ENCODE measurements at places on chromosomes 6 and 20.

DNA sequence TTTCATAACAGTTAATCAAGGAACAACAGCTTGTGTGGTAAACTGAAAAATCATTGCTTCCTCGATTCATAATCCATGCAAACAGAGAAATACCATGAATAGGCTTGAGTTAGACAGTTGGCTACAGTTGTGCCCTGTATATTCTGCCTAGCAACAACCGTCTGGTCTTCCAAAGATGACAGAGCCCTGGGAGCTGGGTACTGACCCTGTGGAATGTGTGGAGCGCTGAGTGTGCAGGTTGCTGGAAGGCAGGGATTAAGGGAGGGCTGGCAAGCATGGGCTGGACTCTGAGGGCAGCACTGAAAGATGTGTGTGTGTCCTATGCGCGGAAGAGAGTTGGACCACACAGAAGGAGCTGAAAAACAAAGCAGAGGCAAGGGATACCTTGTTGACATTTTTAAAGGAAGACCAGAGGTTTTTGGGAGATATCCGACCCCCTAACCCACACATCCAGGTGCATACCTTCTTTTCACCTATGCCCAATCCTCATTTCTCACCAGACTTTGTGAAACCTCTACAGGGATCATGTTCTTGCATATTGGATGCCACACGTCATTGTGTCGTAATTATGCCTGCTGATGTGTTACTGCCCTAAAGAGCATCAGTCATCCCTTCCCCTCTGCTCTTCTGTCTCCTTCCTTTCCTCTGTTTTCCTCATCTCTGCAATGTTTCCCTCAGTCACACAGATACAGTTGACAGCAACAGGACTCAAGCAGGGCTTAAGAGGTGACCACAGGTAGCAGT is 58.2 kb upstream of the VGLL2 start:
- no peak for DNase-seq

DNA sequence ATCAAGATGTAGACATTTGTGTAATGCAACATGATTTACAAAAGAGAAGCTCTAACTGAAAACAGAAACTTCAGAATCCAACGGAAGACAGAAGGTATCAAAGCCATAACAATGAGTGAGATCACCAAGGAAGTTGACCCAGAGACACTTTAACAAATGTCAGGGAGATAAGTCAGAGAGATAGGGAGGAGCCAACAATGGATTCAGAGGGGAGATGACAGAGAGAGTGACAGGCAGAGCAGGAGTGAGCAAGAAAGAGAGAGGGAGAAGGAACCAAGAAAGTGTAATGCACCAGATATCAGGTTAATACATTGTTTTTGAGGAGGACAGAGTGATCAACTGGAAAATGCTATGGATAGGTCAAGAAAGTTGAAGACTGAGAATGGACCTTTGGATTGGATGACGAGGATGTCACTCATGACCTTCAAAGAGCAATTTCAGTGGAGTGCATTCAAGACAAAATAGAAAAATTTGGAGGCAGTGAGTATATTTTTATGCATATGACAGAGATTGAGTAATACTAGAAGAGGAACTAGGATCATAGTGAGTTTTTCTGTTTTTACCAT is 86.6 kb downstream of the TRDN start:
- DNase-seq, result no peak

GRCh38 chr6:12916006-12916405 is 199.4 kb downstream of the PHACTR1 start:
- no peak for DNase-seq

DNA sequence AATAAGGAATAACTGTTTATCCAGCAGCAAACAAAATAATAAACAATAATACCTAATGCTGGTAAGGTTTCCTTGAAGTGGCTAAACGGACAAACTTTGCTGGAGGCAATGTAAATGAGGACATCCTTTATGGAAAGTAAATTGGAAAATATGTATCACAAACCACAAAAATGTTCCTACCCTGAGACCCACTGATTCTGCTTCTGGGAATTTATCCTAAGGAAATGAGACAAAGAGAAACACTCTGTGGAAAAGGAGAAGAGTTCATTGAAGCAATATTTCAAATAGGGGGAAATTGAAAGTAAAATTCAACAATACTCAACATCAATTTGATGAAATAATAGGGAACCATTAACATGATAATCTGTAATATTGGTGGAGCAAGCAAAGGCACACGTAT is 37.9 kb downstream of the MAFB start:
- DNase-seq, result no peak

DNA sequence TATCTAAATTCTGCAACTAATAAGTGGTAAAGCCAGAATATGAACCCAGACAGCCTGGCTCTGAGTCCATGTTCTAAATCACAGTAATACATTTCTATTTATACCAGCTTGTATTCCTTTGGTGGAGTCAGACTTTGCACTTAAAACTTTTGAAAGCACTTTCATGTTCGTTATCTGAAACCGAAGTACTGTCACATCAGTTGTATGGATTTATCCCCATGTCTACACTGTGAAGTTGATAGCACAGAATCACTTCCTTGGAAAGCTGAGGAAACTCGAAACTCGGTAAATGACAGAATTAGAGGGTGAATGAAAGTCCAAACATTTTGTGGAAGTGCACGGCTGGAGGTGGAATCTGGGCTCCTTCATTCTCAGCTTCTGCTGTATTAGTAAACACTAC is 28.3 kb upstream of the CTAGE9 start:
- no peak for DNase-seq

DNA sequence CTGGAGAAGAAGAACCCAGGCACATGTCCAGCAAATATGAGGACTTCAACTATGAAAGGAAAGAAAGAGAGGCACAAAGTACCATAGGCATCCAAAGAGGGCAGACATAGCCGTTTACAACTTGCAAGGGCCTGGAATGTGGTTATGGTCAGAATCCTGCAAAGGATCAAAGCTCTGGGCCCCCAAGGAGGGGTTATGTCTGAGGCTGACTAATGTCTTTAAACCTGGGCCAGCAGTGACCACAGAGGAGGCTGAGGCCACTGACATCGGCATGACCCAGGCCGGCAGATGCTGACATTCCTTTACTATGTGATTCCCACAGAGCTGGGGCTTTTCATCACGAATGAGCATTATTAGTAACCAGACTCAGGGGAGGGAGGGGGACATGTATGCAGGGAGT is 861.1 kb downstream of the DHX35 start:
- no peak for DNase-seq

DNA sequence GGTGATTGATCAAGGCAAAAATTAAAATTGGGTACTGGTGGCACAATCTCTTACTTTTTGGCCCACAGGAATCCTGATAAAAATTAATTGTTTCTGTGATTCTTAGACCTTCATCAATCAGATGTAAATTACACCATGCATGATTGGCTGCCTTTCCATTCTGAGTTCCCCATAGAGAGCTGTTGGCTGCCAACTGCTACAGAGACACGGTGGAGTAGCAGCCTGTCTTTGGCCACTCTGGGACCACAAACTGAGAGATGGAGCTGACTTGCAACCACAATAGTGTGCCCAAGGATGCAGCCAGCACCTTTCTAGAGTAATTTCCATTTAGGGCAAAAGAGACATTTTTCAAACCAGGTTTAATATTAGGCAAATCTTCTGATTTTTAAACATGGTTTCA is 274.3 kb upstream of the MMS22L start:
- no peak for DNase-seq
